ENCODE measurements at places on chromosomes 7 and 10.

DNA sequence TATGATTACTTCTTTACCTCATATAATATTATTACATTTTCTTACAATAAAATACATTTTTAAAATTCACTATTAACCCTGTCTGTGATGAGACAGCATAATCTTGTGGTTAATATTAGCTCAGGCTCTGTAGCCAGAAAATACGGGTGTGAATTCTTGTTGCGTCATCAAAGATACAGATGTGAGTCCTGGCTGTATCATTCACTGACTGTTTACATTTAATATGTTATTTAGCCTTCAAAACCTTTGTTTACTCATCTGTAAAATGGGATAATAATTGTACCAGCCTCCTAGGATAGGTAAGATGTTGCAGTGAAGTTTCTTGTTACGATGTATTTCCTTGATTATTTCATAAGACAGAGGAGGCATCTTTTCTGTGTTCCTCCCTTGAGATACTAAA is 184.7 kb upstream of the PRPS1L1 start:
- H3K27ac ChIP-seq = no peak overlapping the region
- H3K27me3 ChIP-seq = no peaks in the 10 kb centered on the region
- no peaks in the 10 kb centered on the region for H3K36me3 ChIP-seq
- no peak for DNase-seq
- no peaks in the 10 kb centered on the region for H3K4me1 ChIP-seq

DNA sequence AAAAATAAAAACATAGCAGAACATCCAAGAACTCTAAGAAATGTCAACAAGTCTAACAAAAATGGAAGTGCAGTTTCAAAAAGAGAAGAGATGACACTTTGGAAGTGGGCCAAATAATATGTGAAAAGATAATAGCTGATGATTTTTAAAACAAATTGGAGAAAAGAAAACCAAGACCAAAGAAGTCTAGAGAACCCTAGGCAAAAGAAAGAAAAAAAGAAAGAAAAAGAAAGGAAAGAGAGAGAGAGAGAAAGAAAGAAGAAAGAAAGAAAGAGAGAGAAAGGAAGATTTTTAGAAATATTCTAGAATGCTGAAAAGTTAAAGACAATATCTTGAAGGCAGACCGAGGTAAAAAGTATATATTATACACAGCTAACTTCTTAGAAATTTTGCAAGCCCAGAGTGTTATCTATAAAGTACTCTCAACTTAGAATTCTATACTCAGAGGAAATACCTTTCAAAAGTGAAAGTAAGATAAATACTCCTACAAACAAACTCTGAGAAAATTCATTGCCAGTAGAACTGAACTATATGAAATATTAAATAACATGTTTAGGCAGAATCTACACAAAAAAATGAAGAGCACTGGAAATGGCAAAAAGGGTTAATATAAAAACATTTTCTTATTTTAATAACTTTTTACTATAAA is 138.7 kb upstream of the SMIM30 start:
- H3K4me3 ChIP-seq = no peak overlapping the region
- no peaks in the 10 kb centered on the region for H3K36me3 ChIP-seq
- H3K27ac ChIP-seq = no peak overlapping the region
- H3K4me1 ChIP-seq = no peaks in the 10 kb centered on the region
- H3K27me3 ChIP-seq = no peaks in the 10 kb centered on the region

GRCh38 chr7:41053820-41054219 is 649.1 kb downstream of the INHBA start:
- H3K27me3 ChIP-seq = no peaks in the 10 kb centered on the region
- H3K27ac ChIP-seq = no peak overlapping the region
- no peak overlapping the region for H3K4me3 ChIP-seq

- H3K4me3 ChIP-seq = no peak overlapping the region
- H3K27ac ChIP-seq = no peak overlapping the region
- no peaks in the 10 kb centered on the region for H3K4me1 ChIP-seq
- DNase-seq = no peak
Measured at GRCh38 chr10:88525371-88526069, 57.6 kb downstream of the RNLS start.

DNA sequence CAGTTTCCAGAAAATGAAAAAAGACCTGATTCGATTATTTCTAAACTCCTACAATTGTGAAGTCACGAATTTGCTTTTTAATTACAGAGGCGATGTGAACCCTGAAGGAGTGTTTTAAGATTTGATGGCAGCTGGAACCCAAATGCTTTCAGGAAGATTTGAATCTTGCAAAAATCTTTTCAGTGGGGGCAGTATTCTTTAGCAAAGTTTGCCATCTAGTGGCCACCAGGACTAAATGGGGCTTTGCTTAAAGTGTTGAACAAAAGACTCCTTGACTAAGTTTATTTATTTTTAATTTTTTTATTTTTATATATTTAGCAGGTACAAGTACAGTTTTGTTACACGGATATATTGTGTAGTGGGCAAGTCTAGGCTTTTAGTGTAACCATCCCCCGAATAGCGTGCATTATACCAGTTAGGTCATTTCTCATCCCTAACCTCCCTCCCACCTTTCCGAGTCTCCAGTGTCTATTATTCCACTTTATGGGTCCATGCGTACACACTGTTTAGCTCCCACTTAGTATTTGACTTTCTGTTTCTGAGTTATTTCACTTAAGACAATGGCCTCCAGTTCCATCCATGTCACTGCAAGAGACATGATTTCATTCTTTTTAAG is 98.8 kb downstream of the CACNB2 start:
- no peak overlapping the region for H3K4me3 ChIP-seq
- H3K36me3 ChIP-seq = no peaks in the 10 kb centered on the region
- no peak for DNase-seq

- no peak overlapping the region for H3K4me3 ChIP-seq
- no peaks in the 10 kb centered on the region for H3K27me3 ChIP-seq
- no peak for DNase-seq
- H3K36me3 ChIP-seq = no peaks in the 10 kb centered on the region
- no peak overlapping the region for H3K27ac ChIP-seq
Measured at GRCh38 chr7:114073701-114074100, 154.9 kb upstream of the PPP1R3A start.

DNA sequence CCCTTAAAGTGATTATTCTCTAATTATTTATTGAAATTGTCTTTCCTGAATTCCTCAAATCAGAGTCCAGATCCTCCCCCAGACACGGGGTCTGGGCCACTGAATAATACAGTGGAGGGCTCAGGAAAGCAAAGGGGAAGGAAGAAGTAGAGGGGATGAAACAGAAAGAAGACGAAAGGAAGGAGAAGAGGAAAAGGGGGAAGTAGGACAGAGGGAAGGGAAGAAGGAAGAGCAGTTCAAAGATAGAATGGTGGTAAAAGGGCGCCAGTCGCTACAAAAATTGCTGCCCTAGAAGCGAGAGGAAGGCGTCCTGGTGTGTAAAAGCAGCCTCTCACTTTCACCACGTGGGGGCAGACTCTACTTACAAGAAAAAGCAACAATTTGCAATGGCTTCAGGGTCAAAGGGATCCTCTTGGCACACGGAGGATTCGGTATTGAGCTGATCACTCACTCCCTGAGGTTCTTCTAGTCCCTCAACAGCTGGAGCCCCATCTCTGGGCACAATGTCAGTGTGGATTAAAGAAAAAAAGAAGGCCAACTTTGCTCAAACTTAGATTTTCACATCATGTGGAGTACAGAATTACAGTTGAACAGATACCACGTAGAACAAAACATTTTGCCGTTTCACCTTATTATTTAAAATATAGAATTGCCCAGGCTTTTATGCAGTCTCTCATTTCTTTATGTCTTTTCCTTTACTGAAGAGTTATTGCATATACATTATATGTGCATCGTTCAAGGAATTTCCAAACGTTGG is 31.4 kb upstream of the NPVF start:
- peak; percentile 61 for DNase-seq
- no peak overlapping the region for H3K27ac ChIP-seq
- no peaks in the 10 kb centered on the region for H3K27me3 ChIP-seq
- H3K4me1 ChIP-seq = peaks cover 25% of the 10 kb centered on the region

DNA sequence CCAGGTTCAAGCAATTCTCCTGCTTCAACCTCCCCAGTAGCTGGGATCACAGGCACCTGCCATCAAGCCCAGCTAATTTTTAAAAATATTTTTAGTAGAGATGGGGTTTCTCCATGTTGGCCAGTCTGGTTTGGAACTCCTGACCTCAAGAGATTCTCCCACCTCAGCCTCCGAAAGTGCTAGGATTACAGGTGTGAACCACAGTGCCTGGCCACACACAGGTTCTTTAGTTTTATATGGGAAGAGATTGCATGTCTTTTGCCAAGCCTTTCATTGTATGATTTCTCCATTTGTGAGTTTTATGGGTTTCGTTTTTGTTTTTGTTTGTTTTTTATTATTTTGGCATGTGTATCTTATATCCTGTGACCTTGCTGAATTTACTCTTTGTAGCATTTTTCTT is 40.9 kb downstream of the C1GALT1 start:
- H3K27ac ChIP-seq = no peak overlapping the region
- H3K4me3 ChIP-seq = no peak overlapping the region
- H3K27me3 ChIP-seq = no peaks in the 10 kb centered on the region
- no peak for DNase-seq

GRCh38 chr7:31074403-31075085 is 22.4 kb downstream of the ADCYAP1R1 start:
- DNase-seq = no peak
- no peaks in the 10 kb centered on the region for H3K27me3 ChIP-seq
- H3K4me3 ChIP-seq = no peak overlapping the region
- no peaks in the 10 kb centered on the region for H3K36me3 ChIP-seq

GRCh38 chr10:88879534-88880281 is at the start of gene STAMBPL1:
STAMBPL1 (plus strand) TSS chr10:88880245; CDS start chr10:88901709, 21,464 bp downstream.
- peak within 1 kb of the TSS; percentile 71 for H3K4me3 ChIP-seq
- H3K27ac ChIP-seq = peak within 1 kb of the TSS; percentile 70
- H3K27me3 ChIP-seq = no peaks in the 10 kb centered on the region

DNA sequence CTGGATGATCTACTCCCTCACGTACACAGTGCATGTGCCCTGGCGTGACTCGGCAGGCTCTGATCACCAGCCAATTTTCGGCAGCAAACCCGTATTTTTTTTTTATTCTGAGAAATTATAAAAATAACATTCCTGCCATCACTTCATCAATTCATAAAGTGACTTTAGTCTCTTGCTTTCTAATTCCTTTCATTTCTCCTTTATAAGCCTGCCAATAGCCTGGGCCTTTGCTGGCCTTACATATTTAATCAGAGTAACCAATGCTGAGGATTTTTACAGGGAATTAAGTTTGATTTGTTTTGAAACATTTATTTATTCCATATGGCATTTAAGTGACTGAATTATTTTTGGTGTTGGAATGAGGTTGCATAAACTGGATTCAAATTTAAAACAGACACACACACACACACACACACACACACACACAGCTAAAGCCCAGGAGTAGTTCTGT is 140.8 kb downstream of the ETV1 start:
- peaks cover 24% of the 10 kb centered on the region for H3K4me1 ChIP-seq
- no peaks in the 10 kb centered on the region for H3K36me3 ChIP-seq
- no peaks in the 10 kb centered on the region for H3K27me3 ChIP-seq
- H3K4me3 ChIP-seq = no peak overlapping the region

DNA sequence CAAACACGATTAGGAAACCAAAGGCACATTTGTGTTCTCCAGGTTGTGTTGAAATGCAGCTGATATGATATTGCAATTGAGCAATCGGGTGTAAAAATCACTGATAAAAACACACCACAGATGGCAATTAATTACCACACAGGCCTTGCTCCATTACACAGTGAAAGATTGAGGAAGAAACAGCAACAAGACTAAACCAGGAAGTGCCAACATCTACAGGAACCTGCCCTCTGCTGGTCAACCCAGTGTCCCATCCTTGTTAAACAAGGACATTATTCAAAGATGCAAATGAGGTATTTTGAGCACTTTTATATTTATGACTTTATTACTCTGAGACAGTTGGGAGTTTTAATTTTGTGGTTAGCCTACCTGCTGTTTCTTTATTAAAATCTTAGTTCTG is 765.6 kb upstream of the GHITM start:
- DNase-seq = no peak
- H3K27ac ChIP-seq = no peak overlapping the region
- H3K27me3 ChIP-seq = no peaks in the 10 kb centered on the region
- H3K4me3 ChIP-seq = no peak overlapping the region

DNA sequence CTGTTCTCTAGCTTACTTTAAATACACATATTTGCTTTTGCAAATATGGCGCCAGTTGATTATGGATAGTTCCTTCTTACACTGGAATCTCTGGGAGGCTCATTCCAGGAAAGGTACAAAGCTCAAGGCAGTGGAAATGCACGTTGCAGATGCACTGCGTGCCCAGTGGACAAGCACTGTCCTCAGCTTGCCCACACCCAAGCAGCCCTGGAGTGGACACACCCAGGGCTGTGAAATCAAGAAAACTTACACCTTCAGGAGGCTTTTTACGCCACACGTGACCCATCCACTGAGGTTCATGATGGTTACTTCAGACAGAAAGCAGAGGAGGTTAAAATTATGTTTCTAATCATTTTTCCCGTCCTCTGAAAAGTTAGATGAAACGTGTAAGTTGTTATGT is 248.5 kb downstream of the VTI1A start:
- DNase-seq = no peak
- no peaks in the 10 kb centered on the region for H3K27me3 ChIP-seq
- H3K4me1 ChIP-seq = no peaks in the 10 kb centered on the region
- no peak overlapping the region for H3K4me3 ChIP-seq

- H3K27ac ChIP-seq = no peak overlapping the region
- no peak for DNase-seq
- H3K27me3 ChIP-seq = peaks cover 32% of the 10 kb centered on the region
- H3K4me1 ChIP-seq = peaks cover 30% of the 10 kb centered on the region
- no peaks in the 10 kb centered on the region for H3K36me3 ChIP-seq
Measured at GRCh38 chr7:151251689-151252560, 3.4 kb upstream of the SMARCD3 start.

GRCh38 chr7:29035044-29035740 is 77.1 kb upstream of the TRIL start:
- H3K36me3 ChIP-seq = no peaks in the 10 kb centered on the region
- H3K4me3 ChIP-seq = no peak overlapping the region
- no peak for DNase-seq
- H3K27ac ChIP-seq = no peak overlapping the region

DNA sequence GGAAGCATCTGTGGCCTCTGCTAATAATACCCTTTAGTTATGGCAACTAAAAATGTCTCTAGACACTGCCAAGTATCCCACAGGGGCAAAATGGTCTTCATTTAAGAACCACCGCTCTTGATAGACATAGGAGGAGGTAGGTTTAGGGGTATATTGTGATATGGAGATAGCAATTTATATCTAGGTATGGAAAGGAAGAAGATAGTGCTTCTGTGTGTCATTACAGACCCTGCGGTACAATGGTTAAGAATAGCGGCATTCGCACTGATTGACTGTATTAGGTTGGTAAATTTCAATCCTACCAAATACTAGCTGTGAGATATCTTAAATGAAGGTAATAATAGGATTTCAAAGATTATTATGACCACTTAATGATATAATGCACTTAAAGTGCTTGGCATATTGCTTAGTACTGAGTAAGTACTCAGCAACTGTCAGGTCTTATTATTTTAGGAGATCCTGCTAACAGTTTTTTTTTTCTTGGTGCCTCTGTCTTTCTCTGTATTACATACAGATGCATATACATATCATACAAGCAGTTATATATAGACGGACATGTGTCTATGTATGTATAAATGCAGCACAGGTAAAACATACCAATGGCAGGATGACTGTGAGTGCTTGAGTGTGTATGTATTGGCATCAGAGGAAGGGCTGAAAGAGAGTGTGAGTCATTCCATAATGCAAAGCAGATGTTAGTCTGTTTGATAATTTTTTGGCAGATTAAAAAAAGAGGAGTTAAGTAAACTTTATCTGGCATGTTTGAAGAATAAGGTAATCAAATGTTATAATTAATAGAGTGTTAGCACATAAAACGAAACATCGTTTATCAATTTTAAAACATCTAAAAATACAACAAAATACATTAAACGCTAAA is 50.0 kb upstream of the ITGB8 start:
- no peaks in the 10 kb centered on the region for H3K36me3 ChIP-seq
- H3K4me3 ChIP-seq = no peak overlapping the region
- H3K27ac ChIP-seq = no peak overlapping the region
- DNase-seq = no peak
- H3K27me3 ChIP-seq = no peaks in the 10 kb centered on the region
